Thoracic aorta (tissue), 2 donors: ENCODE measurements at places on chromosomes 12 and 14.

DNA sequence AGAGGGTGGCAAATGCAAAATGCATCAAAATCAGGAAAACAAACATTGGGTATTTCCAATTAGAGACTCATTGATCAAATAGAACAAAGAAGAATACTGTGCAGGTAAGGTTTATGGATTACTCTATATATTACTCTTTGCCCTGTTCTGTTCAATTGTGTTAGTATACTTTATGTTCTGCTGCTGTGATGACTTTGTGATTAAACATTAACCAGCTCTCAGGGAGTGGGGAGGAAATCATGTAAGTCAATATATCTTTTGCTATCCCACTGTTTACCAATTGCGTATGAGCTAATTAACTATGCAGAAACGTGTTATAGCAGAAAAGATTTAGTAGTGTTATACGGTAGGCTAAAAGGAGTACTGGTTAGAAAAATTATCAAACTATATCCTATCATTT is 129.4 kb downstream of the PDE3A start:
- no peak for DNase-seq

DNA sequence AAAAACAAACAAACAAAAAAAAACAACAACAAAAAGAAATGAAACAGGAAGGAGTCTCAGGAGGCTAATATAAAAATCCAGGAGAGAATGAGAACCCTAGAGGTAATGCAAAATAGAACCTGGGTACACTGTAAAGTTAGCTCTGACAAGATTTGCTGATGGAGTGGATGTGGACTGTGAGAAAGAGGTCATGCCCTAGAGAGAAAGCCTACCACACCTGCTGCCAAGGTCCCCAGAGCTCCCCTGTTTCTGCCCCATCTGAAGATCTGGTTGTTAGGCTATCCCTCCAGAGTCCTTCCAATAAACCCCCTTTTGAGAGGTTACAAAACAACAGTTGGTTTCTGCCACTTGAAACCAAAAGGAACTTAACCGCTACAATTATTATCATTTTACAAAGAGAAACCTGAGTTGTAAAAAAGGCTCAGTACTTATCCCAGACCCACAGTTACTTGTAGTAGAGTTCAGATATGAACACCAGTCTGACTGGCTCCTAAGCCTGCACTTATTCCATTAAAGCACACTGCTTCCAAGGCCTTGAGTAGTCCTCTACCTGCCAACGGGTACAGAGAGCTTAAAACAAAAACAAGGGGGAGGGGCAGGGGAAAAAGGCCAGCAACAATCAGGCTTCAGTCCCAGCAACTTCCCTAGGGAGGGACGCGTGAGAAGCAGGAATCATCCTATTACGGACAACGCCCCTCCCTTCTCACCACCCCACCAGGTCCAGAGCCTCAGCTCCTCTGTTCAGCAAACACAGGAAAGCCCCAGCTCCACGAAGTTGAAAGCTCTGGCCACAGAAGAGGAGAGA is 27.7 kb downstream of the PPP1R13B start:
- no peak for DNase-seq

DNA sequence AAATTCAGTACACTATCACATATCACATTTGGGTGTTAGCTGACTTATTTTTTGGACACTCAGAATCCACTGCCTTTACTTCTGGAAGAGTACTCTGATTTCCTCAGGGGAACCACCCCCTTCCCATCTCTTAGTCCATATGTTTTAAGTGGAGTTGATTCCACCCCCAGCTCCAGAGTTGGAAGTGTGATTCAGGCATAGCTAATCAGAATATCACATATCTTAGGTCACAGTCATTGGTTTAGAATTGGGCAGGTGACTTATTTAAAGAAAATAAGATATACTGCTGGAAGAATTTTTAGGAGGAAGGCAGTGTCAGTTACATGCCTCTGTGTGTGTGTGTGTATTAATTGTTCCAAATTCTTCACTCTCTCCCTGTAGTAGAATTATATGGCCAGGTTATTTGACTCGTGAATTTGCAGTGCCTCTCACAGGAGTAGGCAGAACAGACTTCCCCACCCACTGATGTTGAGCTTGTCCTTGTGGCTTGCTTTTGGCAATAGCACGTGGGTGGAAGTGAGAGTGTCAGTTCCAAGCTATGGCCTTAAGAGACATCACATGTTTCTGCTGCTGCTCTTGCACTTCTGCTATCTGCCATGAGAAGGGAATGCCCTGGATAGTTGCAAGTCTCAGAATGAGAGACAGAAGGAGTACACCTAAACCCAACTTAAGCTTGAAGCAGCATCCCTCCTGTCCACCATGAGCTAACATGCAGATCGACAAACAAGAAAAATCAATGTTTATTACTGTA is 6.4 kb upstream of the GAS2L3 start:
- no peak for DNase-seq

GRCh38 chr12:100842156-100842555 is 47.6 kb downstream of the ANO4 start:
- no peak for DNase-seq
